ENCODE measurements at places on chromosomes 16 and 17.

GRCh38 chr17:61809816-61810392, 53.4 kb downstream of the BRIP1 start:
- DNase-seq = peak; percentile 70

DNA sequence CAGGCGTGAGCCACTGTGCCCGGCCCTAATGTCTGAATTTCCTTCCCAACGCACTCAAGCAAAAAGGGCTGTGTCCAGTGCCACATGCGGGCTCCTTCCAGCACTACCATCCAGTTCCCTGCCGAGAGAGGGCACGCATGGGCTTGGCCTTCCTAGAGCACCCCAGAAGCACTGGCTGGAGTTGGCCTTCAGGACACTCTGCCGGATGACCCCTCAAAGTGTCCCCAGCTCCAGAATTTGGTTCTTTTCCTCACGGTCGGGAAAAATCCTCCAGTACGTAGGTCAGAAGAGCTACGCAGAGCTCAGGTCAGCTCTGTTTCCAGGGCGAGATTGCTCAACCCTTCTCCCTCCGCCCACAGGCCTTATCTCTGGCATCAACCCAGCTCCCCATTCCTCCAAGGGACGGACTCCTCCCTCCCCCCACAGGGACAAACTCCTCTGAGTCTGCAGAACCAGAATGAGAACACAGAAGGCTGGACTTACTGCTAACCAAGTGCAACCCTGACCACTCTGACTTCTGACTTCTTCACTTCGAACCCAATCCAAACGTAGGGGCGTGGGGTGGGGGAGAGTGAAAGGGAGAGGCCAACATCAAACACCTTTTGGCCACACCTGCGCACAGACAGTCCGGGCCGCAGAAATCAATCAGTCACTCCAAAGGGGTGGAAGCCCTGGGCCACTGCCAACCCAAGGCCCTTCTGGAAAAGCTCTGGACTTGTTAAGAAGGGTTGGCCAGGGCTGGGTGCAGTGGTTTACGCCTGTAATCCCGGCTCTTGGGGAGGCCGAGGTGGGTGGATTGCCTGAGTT, 3.6 kb downstream of the CDC42EP4 start:
- DNase-seq = peak; percentile 93

GRCh38 chr17:63937920-63938319, 5.8 kb upstream of the CD79B start:
- no peak for DNase-seq

GRCh38 chr16:15608398-15609285, 34.3 kb downstream of the MARF1 start:
- peak; percentile 60 for DNase-seq

DNA sequence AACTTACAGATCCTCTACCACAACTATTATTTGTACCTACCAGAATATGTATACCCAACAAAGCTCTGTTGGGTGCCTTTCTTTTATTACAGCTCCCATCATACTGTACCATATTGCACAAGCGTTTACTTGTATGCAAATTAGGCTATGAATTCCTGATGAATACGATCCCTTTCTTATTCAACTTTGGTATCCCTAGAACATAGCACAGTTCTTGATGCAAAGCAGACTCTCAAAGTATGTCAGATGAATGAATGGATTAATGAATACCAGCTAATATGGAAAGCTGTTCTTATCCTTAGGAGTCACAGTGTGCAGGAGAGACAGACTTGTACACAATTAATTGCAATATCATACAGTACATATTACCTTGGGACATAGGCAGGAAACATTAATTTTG, 79.7 kb upstream of the NACA2 start:
- DNase-seq = no peak

DNA sequence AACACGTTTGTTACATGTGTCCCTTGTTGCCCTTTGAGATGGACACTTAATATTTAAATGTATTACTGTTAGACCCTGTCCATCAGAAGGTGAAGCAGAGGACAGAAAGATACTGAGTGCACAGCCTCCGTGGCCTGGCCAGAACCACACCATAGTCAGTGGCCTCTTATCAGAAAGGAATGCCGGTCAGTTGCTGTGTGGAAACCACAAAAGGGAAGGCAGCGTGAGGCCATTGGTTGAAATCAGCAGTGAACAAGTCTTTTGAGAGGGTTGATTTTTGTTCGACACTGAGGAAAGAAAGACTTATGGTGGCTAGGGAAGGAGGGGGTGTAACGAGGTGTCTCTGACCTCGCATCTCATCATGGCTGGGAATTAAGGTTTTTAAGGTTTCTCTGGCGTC, 85.4 kb upstream of the CLEC18A start:
- DNase-seq = peak; percentile 90

GRCh38 chr17:68297195-68297594, 5.9 kb downstream of the ARSG start:
- DNase-seq = no peak

DNA sequence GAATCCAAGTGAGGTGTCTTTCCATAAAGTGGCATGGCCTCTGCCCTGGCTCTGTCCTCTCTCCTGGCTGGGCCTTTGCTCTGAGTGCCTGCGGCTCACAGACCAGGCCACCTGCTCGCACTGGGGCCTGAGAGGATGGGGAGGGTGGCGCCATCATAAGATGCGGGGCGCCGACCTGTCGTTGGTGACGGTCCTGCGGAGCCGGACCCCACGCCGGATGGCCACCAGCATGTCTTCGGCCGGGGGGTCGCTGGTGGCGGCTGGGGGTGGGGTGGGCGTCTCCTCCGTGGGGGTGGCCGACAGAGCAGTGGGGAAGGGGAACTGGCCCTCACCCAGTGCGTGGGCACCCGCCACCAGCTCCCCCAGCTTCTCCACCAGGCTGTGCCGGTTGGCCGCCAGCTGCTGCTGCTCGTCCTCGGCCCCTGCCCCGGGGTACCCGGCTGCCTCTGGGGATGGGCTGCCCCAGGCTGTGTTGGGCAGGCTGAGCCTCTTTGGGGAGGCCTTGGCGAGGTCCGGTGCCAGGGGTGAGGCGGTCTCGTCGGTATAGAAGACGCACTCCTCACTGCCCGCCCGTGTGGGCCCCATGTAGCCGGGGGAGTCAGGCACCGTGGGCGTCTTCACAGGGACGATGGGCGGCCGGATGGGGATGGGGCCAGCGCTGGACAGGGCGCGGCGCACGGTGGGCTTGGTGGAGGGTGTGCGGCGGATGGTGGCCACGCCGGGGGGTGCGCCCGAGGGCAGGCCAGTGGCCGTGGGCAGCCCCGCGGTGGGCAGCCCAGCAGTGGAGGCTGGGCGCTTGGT, 17.4 kb downstream of the IL34 start:
- DNase-seq = no peak

GRCh38 chr17:50769884-50770283, 2.6 kb upstream of the ANKRD40CL start:
- no peak for DNase-seq

- no peak for DNase-seq
Measured at GRCh38 chr17:17172001-17172939, 33.9 kb downstream of the PLD6 start.

DNA sequence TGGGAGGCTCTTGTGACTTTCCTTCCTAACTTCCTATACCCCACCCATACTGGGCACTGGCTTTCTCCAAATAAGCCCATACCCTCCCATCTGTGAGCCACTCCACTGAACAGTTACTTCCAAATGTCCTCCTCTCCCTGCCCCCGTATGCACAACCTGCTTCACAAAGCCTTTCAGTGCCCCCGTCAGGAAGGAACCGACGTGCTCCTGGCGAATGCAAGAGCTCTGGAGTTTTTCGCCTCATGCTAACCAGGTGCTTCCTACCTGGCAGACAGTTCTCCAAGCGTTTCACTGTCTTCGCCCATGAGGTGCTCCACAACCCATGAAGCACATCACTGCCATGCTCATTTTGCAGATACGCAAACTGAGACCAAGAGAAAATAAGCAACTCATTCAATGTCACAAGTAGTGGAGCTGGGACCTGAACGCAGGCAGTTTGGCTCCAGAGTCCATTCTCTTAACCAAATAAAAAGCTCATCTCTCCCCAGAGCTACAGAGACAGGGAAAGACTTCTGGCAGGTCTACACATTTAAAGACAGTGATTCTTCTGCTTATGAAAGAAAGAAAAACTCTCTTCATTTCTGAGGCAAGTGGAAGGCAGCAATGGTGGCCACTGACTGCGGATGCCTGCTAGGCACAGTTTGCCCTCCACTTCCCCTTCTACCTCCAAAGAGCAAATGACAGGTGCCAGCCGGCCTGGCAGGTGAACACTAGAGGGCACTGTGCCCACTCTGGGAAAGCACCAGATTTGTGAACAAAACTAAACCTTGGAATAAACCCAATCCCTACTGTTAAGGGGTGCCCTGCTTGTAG, 23.8 kb downstream of the SPHK1 start:
- peak; percentile 39 for DNase-seq

DNA sequence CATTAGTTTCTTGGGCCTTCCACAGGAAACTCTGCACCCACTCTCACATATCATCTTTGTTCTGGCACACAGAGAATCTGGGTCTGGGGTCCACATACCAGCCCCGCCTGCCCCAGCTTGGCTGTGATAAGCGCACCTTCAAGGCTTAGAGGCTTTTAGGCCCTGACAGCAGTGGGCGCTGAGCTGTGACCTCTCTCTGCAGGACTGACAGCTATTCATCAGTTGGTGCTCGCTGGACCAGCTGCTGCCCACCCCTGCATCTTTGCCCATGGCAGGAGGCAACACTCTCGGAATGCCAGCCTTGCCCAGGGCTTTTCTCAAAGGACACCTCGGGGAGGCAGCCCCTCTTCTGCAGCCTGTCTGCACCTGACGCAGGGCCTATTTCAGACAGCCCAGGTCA, 62.9 kb downstream of the SDK2 start:
- no peak for DNase-seq

- DNase-seq = no peak
Measured at GRCh38 chr16:52488837-52489289, 58.1 kb downstream of the TOX3 start.

- DNase-seq = no peak
Measured at GRCh38 chr16:79599837-79600637, 500 bp downstream of the MAF start.

GRCh38 chr16:11915114-11915643, 577 bp downstream of the GSPT1 start:
- peak; percentile 6 for DNase-seq

GRCh38 chr17:47224966-47225365, 15.8 kb downstream of the MYL4 start:
- no peak for DNase-seq

DNA sequence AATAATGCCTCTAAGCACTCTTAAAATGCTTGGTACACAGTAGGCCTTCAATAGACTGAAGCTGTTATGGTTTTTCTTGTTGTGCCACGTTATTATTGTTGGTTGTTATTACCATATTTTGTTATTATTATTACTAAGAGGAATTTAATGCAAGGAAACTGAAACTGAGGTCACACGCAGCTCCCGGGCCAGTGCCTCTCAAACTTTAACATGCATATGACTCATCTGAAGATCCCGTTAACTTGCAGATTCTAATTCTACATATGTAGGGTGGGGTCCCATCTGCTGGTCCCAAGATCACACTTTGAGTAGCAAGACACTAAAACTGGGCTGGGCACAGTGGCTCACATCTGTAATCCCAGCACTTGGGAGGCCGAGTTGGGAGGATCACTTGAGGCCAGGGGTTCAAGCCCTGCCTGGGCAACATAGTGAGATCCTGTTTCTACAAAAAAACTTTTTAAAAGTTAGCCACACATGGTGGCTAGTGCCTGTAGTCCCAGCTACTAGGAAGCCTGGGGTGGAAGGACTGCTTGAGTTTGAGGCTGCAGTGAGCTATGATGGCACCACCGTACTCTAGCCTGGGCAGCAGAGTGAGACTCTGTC, 888 bp downstream of the ACSM5 start:
- no peak for DNase-seq

GRCh38 chr17:5667871-5668270, 83.6 kb upstream of the NLRP1 start:
- no peak for DNase-seq

All from IMR-90 (cell line).